ENCODE measurements at places on chromosomes 4 and X. TPM values are rescaled to one million over a fixed set of nuclear protein-coding genes. Genes with fewer than 3 reads are reported as not detected.

The UGT2A3 gene
- total RNA-seq, result not detected

The GPR173 gene
- total RNA-seq, result 4.5 TPM

The MAGEB1 gene
- 0.18 TPM for total RNA-seq

The CXorf58 gene
- not detected for total RNA-seq

The DCX gene
- 2.0 TPM for total RNA-seq

The BLOC1S4 gene
- 14.9 TPM for total RNA-seq

The CC2D2A gene
- 13.5 TPM for total RNA-seq

The MAGEE2 gene
- not detected for total RNA-seq

The ARX gene
- 0.24 TPM for total RNA-seq

The BRS3 gene
- total RNA-seq, result not detected

The NSG1 gene
- total RNA-seq, result 9.3 TPM

The CXCL5 gene
- 9.2 TPM for total RNA-seq

The SHROOM2 gene
- total RNA-seq, result 15.3 TPM

The GYG2 gene
- total RNA-seq, result 95.9 TPM

The CSAG1 gene
- not detected for total RNA-seq

The CLDN22 gene
- not detected for total RNA-seq
